Fibroblast of mammary gland (primary cell): ENCODE measurements at places on chromosomes 2 and 18.
A peak's percentile ranks its signal among the peaks of the same experiment; 100 is the strongest.

DNA sequence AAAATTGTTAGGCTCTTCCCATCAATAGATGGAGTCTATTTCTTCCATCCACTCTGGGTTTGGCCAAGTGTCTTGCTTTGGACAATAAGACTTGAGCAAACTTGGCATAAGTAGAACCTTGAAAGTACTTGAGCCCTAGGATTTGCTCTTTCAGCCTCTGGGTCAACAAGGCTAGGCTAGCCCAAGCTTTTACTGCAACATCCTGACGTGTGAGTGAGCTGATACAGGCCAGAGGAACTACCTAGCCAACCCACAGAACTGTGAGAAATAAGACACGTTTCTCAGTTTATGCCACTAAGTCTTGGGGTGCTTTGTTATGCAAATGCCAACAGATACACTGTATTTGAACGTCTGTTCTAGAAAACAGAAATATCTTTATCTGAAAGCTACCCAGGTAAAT is 71.9 kb downstream of the LRP2 start:
- DNase-seq, result no peak

DNA sequence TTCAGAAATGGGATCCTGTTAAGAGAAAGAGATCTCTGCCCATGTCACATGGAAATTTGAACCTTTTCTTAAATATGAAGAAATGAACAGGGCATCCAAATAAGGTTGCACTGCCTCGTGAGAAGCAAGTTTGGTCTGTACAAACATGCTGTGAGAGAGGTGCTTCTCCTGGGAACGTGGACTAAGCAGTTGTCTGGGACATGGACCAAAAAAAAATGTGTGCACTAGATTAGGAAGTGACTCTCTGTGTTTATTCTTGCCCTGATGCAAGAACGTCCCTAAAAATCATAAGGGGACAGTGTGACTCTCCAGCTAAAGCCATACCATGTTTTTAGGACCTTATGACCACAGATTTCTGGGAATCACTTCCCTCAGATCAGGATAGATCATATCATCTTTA is 23.7 kb upstream of the GCG start:
- DNase-seq, result no peak

DNA sequence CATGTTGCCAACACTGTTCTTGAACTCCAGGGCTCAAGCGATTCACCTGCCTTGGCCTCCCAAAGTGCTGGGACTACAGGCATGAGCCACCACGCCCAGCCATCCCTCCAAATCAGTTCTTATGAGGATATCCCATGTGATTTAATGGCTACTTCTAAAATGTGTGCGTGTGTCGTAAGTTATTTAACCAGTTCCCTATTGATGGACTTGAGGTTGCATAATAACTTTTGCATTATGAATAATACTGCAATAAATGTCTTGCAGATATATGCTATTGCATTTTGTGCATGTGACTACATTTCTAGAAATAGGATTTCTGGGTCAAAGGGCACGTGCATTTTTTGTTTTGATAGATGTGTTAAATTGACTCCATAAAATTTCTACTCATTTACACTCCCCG is 19.0 kb downstream of the DIPK1C start:
- no peak for DNase-seq

GRCh38 chr2:201070948-201071478 is 458 bp downstream of the HYCC2 start:
- peak; percentile 14 for DNase-seq

- DNase-seq, result no peak
Measured at GRCh38 chr2:72155737-72156136, 8.1 kb upstream of the CYP26B1 start.

- no peak for DNase-seq
Measured at GRCh38 chr2:152051436-152051835, 47.4 kb downstream of the CACNB4 start.

DNA sequence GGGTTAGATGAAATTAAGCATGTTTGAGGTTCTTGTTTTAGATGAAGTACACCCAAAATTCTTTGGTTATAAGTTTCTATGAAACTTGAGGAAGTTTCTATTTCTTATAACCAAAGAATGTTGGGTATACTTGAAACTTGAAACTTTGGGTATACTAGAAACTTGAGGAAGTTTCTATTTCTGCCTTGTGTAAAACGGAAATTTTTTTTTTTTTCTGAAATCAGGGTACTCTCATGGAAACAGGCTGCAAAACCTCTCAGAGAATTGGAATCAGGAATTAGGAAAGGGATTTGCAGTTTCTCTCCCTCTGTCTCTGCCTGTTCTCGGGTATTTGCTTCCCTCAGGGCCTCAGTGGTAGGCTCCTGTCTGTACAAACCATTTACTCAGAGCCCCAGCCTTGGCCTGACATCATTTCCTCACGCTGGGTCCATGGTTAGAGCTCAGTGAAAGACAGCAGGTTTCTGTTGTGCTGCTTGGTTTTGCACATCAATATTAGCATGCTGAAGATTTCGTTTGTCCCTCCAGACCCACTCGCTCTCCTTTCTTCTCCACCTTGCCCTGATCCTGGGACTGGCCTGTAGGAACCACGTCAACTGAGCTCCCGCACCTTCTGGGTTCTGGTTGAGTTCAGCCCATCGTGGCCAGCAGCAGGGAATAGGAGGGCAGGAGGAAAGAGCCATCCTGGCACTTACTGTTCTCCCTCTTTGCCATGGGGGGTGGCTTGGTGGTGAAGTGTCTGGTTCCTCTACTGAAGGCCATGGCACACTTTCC is 106.4 kb downstream of the POLR1A start:
- no peak for DNase-seq

- no peak for DNase-seq
Measured at GRCh38 chr2:211900000-211900399, 638.6 kb downstream of the ERBB4 start.

DNA sequence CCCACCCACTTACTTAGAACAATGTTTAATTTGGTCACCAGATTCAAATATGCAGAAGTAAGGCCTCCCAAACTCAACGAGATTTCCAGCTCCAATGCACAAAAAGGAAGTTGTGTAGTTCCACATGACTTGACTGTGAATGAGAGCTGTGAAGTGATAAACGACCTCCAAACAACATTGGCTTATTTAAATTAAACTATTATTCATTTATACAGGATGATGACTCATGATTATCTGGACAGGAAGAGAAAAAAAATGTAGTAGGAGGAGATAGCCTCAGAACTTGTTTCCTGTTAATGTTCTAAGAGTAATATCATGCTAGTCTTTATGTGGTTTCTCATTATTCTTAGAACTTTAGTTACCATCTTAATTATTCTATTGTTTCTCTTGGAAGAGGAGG is 237.3 kb downstream of the C1D start:
- DNase-seq, result peak; percentile 78

GRCh38 chr2:24626131-24626530 is 135.1 kb downstream of the NCOA1 start:
- DNase-seq, result no peak

DNA sequence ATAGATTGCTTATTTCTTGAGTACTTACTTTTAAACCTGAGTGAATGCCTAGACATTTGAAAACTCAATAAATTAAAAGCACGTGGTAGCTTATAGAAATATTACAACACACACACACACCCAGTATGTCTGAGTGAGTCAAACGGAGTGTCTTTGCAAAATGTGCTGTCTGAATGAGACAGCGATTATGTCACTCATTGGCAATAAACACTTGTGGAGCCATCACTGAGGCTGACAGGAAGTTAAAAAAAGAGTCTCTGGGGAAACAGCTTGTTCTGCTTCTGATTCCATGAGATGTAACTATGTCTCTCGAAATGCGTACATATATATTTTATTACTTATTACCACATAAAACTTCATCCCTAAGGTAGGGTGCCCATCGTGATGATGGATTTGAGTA is 22.3 kb upstream of the VPS4B start:
- peak; percentile 98 for DNase-seq

DNA sequence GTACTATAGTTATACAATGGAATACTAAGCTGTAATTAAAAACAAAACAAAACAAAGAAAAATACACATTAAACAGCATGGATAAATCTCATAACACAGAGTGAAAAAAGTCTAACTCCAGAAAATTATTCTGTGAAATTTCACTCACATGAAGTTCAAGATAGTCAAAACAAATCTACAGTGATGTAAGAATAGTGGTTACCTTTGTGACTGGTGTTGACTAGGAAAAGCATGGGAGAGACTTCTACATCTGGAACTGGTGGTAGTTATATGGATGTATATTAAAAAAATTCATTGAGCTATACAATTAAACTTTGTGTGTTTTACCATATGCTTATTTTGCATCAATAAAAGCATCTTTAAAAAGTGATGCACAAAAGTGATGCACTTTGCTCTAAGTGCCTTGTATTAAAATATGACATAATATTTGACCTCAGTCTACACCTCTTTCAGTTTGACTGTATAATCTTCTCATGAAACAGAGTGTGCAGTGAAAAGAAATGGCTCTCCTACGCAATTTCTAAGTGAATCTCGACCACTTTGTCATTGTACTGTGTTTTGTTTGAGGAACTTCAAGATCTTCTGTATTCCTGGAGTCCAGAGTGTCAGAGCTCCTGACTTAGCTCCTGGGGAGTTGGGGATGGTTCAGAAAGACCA is 28.0 kb downstream of the STAT4 start:
- no peak for DNase-seq

- DNase-seq, result no peak
Measured at GRCh38 chr18:22080035-22080434, 89.4 kb upstream of the GATA6 start.

- no peak for DNase-seq
Measured at GRCh38 chr2:190582736-190583506, 48.4 kb upstream of the NEMP2 start.

DNA sequence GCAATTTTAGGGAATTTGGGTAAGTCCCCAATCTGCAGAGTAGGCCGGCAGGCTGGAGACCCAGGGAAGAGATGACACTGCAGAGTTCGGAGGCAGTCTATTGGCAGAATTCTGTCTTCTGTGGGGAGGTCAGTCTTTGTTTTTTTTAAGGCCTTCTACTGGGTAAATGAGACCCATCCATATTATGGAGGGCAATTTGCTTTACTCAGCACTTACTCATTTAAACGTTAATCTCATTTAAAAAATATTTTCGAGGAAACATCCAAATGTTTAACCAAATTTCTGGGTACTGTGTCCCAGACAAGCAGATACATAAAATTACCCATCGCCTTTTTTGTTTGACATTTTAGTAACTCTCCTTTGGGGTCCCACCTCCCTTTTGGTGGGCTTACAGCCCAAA is 139.5 kb downstream of the IRS1 start:
- no peak for DNase-seq

GRCh38 chr2:104447831-104448434 is 406.0 kb upstream of the POU3F3 start:
- no peak for DNase-seq

DNA sequence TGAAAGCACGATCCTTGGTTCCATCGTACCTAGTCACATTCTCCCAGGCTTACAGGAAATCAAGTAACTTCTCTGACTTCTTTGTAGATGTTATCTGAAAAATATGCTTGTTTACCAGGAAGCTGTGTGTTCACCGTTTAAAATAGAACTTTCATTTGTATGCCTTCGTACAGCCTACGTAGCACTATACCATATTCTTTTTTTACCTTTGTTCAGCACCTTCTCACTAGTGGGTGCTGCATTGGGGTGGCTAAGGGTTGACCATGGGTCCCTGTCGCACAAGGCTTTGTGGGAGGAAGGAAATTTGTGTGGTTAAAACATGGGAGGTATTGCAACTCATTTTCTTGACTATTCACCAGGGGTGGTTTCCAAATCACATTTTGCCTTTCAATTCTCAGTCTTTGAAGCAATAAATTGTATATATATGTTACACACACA is 16.6 kb downstream of the MALT1 start:
- no peak for DNase-seq

GRCh38 chr18:9561759-9562158 is 52.6 kb downstream of the PPP4R1 start:
- DNase-seq, result no peak

DNA sequence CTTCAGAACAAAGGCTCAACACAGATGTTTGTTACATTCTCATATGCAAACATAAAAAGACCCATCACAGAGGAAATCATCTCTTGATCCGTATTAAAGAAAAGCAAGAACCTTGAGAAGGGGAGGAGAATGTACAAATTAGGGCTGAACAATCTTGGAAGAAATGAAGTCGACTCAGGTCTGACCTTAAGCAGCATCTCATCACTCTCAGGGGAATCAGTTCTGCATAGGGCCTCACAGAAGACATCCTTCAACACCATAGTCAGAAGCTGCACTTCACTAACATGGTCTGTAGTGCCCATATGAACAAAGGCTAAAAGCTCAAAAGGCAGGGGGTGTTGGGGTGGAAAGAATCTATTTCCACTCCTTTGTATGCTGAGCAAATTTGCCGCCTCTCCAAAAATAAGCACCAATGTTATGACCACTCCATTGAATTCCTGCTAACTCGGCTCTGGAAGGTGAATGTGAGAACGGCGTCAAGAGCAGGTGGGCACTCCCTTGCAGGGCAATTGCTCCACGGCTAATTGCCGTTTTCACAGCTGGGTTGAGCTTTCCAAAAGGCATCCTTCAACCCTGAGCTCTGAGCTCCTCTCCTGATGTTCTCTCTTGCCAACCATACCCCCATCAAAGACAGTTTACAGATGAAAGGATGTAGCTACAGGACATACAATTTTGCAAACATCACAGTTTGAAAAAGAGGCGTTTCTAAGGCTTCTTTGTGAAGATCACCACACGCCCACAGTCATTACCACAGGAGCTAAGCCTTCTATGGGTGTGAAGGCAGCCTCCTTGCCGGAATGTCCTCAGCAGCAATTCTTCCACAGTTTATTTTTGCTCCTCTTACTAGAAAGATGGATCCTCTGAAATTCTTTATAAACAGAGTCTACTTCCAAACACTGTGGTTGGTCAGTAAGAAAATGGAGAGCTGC is 10.0 kb downstream of the KLF7 start:
- no peak for DNase-seq

GRCh38 chr2:16624436-16624780 is 41.2 kb downstream of the CYRIA start:
- peak; percentile 27 for DNase-seq

DNA sequence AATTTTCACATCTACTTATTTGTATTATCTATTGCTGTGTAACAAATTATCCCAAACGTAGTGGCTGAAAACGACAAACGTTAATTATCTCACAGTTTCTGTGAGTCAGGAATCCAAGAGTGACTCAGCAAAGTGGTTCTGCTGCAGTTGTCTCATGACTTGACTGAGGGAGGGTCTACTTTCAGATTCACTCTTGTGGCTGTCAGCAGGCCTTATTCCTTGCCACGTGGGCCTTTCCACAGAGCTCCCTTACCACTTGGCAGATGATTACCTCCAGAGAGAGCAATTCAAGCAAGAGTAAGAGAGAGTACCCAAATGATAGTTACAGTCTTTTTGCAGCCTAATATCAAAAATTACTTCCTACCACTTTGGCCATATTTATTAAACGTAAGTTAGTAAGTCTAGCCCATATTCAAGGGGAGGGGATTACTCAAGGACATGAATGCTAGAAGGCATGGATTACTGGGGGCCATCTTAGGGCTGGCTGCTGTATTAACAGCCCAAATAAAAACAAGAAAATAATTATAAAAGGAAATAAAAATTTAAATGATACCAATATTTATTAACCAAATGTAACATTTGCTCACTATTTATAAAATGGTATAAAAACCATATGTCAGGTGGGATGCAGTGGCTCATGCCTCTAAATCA is 48.7 kb upstream of the NBEAL1 start:
- peak; percentile 78 for DNase-seq
